ENCODE measurements at places on chromosomes 13 and 19.

GRCh38 chr19:17429641-17430113 lies 9.8 kb downstream of the MVB12A start:
- DNase-seq = no peak

DNA sequence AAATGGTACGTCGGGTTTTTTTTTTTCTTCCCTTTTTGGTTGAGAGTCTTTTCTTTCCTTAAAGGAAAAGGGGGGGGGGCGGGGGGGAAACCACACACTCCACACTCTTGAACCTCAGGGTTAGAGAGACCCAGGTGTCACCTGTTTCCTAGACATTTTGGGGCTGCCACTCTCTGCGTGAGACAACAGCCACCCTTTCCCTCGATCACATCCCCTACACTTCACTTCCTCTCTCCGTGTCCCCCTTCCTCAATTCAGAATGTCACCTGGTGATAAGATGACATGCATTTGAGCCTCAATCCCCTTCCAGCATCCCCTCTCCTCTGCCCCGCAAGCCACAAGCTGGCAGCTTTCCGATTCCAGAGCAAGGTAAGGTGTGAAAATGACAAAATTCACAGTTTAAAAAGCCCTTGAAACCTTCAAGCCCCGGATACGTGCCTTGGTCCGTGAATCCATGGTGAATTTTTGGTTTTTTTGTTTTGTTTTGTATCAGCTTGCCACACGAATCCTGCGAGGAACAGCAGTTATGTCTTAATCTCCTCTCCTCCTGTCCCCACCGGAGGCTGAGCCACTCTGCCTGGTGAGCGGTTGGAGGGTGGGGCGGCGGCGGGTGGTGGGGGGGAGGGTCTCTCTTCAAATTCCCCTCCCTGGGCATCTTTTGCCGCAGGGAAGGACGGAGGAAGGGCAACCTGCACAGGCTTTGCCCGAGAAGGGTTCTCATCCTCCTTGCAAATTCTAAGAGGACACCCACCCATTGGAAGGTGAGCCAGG lies 4.2 kb downstream of the PTPRS start:
- no peak for DNase-seq

DNA sequence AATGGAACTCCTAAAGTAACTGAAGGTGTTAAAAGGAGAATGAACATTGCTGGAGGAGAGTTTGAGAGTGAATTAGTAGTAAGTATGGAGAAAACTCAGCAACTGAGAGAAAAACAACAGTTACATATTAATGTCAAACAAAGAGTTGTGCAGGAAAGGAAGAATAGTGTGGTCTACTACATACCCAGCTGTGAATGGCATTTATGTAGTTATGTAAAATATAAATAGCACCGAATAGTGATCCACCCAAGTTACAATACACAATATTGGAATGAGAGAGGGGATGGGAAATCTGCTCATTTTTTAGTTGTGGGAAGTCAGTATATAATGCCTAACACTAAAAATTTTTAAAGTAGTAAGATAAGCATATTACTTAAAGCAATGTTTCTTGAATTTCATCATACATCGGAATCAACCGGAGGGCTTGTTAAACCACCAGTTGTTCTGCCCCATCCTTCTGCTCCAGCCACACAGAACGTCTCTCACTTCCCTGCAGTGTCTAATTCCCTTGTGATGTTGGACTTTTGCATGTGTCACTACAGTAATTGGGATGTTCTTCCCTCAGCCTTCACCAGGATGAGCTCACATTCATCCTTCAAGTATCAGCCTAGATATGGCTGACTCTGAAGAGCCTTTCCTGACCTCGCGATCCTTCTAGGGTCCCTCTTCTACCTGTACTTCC lies 11.5 kb downstream of the CCDC70 start:
- DNase-seq = no peak

- no peak for DNase-seq
Measured at GRCh38 chr13:110503037-110503901, 58.3 kb downstream of the RAB20 start.

- DNase-seq = no peak
Measured at GRCh38 chr13:111449041-111449440, 128.6 kb downstream of the TEX29 start.

- no peak for DNase-seq
Measured at GRCh38 chr13:45863709-45864590, 12.4 kb upstream of the SIAH3 start.

GRCh38 chr13:94073007-94073744 lies 406.3 kb downstream of the DCT start:
- peak; percentile 17 for DNase-seq

DNA sequence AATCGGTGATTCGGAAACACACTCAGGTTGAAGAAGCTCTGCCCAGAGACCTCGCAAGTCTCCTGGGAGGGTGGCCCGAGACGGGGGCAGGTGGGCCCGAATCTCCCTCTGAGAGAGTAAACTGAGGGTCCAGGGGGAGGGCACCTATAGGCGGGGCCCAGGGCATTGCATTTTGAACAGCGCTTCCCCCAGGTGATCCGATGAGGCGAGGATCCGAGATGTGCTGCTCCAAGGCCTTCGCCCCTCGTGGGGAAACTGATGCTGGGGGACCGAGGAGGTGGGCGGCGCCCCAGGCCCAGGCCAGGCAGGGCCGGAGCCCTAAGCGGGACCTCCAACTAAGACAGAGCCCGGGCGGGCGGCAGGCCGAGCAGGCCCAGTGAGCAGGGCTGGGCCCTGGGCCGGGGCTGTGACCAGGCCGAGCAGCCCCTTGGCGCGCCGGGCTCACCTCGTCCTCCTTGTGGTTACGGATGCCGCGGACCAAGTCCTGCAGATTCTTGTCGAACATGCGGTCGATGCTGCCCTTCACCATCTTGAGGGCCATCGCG lies 500 bp downstream of the AP3D1 start:
- peak; percentile 4 for DNase-seq

DNA sequence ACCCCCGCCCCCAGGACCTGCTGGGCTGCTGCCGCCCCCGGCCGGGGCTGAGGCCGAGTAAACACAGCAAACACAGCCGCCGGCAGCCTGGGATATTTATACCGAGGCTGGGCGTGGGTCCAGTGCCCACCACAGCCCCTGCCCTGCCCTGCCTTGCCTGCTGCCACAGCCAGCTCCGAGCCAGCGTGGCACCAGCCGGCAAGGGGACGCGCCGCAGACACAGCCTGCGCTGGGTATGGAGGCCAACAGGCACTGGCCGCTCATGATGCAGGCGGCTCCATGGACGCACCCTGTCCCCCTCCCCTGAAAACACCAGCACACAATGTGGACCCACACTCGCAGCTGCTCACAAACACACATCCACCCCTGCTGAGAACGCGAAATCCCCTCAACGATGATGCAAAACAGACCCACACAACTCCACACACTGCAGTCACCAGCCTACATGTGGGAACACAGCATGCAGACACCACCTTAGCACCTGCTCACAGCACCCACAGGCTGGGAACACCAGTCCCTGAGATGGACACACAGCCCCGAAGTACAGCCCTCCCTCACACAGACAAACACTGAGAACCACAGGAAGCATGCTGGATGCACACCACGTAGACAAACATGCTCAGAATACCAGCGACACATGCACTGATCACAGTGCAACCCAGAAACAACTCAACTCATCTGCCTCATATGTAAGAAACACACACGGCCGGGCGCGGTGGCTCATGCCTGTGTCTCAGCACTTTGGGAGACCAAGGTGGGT lies 16.2 kb downstream of the CCDC97 start:
- DNase-seq = no peak
